ENCODE measurements at places on chromosomes 16 and 17. TPM values are rescaled to one million over a fixed set of nuclear protein-coding genes. Genes with fewer than 3 reads are reported as not detected.
A peak's percentile ranks its signal among the peaks of the same experiment; 100 is the strongest.

DNA sequence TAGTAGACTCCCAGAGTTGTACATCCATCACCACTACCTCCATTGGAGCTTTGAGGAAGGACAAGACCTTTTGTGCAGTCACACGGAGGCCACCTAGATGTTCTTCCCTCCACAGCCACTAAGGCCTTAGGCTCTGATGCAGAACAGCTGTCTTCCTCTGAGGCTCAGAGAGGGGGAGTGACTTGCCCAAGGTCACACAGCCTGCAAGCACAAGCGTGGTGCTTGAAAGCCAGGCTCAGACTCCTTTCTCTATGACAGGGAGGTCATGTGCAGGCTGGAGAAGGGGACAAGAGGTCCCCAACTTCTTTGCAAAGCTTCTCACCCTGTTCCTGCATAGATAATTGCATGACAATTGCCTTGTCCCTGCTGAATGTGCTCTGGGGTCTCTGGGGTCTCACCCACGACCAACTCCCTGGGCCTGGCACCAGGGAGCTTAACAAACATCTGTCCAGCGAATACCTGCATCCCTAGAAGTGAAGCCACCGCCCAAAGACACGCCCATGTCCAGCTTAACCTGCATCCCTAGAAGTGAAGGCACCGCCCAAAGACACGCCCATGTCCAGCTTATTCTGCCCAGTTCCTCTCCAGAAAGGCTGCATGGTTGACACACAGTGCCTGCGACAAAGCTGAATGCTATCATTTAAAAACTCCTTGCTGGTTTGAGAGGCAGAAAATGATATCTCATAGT is 12.7 kb downstream of the SCGB1C2 start:
- no peak overlapping the region for H3K4me3 ChIP-seq
- H3K4me1 ChIP-seq = no peaks in the 10 kb centered on the region
- no peaks in the 10 kb centered on the region for H3K27me3 ChIP-seq
- no peak for DNase-seq
- H3K27ac ChIP-seq = no peak overlapping the region

GRCh38 chr17:58244963-58245362 is 6.6 kb downstream of the LPO start:
- H3K27ac ChIP-seq = peak overlapping the region; percentile 83
- H3K27me3 ChIP-seq = peaks cover 15% of the 10 kb centered on the region
- no peak overlapping the region for H3K4me3 ChIP-seq
- no peaks in the 10 kb centered on the region for H3K36me3 ChIP-seq
- H3K4me1 ChIP-seq = peaks cover 48% of the 10 kb centered on the region

DNA sequence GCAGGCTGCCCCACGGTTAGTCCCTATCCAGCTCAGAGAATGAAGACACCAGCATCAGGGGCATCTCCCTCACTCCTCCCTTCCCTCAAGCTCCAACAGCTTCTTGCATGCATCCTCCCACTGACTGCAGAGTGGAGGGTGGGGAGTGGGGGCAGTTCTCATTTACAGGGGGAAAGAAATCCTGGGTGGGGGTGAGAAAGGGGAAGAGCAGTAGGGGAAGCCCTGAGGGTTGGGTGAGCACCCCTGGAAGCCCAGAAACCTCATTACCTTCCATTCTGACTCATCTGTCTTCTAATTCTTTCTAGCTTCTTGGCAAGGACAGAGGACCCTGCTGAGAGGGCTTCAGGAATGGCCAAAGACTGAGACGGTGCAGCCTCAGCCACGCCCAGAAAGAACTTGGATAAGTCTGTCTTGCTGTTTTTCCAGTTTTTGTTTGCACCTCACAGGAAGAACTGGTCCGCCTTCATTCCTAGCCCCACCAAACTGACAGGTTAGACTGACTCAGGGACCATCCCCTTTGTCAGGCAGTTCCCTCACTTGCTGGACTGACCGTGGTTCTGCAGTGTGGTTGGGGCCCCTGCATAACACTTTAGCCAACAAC is 52.5 kb upstream of the WSB1 start:
- peaks cover 6% of the 10 kb centered on the region for H3K4me1 ChIP-seq
- no peaks in the 10 kb centered on the region for H3K27me3 ChIP-seq
- DNase-seq = peak; percentile 43

Gene SOX9
- polyA plus RNA-seq = 48.0 TPM

Gene HEATR9
- 0.03 TPM for polyA plus RNA-seq

Gene TRPV2
- 5.9 TPM for polyA plus RNA-seq

DNA sequence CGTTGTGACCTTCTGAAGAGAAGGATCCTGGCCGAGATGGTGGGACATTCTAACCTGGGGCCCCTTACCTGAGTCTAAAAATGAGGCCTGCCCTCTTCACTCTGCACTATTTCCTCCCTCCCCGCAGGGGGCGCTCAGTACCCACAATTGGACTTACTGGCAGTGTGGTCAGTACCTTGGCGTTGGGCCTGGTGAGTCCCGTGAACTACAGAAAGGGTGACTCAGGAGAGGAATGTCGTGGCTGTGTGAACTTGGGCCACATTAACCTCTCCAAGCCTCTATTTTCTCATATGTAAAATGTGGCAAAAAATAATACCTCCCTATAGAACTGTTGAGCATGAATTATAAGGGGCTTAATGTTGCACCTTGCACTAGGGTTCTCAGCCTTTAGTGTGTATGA is 3.9 kb downstream of the RSAD1 start:
- no peak overlapping the region for H3K27ac ChIP-seq
- H3K4me3 ChIP-seq = no peak overlapping the region
- no peaks in the 10 kb centered on the region for H3K27me3 ChIP-seq
- DNase-seq = peak; percentile 87
- H3K4me1 ChIP-seq = peaks cover 16% of the 10 kb centered on the region

DNA sequence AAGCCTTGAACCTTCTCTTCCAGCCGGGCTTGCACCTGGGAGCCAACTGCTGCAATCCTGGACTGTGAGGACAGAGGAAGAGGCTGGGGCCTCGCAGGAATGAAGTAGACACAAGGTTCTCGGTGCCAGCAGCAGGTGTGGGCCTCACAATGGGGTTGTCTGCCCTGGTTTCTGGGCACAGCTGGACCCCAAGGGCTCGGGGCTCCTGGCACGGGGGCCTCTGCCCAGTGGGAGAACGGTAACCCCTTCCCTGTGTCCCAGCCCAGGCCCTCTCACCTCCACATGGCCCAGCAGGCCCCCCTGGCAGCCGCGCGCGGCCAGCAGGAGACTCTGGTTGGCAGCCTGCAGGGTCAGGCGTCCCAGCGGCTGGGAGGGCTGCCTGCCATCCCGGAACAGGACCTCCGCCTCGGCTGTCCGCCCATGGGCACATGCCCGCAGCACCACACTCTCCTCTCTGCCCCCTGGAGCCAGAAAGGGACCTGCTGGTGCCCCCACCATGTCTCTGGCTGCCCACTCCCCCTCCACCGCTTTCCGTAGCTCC is 46.9 kb downstream of the RMI2 start:
- peaks cover 2% of the 10 kb centered on the region for H3K27me3 ChIP-seq
- no peak overlapping the region for H3K27ac ChIP-seq
- H3K4me3 ChIP-seq = no peak overlapping the region
- no peaks in the 10 kb centered on the region for H3K4me1 ChIP-seq
- H3K36me3 ChIP-seq = no peaks in the 10 kb centered on the region
- no peak for DNase-seq

GRCh38 chr17:75603123-75603522 is 15.5 kb downstream of the MYO15B start:
- peaks cover 20% of the 10 kb centered on the region for H3K4me1 ChIP-seq
- no peak overlapping the region for H3K27ac ChIP-seq
- no peaks in the 10 kb centered on the region for H3K36me3 ChIP-seq
- no peak for DNase-seq

GRCh38 chr17:12982224-12982623 is 35.6 kb downstream of the ELAC2 start:
- H3K27ac ChIP-seq = no peak overlapping the region
- H3K4me3 ChIP-seq = no peak overlapping the region
- DNase-seq = no peak
- H3K27me3 ChIP-seq = no peaks in the 10 kb centered on the region

GRCh38 chr17:45104029-45104428 is 28.3 kb downstream of the PLCD3 start:
- H3K4me1 ChIP-seq = no peaks in the 10 kb centered on the region
- H3K27me3 ChIP-seq = no peaks in the 10 kb centered on the region
- H3K36me3 ChIP-seq = peaks cover 87% of the 10 kb centered on the region
- no peak overlapping the region for H3K4me3 ChIP-seq
- DNase-seq = no peak

Gene USP43
- 4.7 TPM for polyA plus RNA-seq

Gene HLF
- 1.6 TPM for polyA plus RNA-seq

- H3K36me3 ChIP-seq = peaks cover 28% of the 10 kb centered on the region
- peaks cover 7% of the 10 kb centered on the region for H3K4me1 ChIP-seq
- H3K27me3 ChIP-seq = no peaks in the 10 kb centered on the region
- H3K4me3 ChIP-seq = no peak overlapping the region
Observed at GRCh38 chr17:51161541-51161940, 4.7 kb upstream of the NME2 start.

Gene DNAAF1
- polyA plus RNA-seq = 0.55 TPM

DNA sequence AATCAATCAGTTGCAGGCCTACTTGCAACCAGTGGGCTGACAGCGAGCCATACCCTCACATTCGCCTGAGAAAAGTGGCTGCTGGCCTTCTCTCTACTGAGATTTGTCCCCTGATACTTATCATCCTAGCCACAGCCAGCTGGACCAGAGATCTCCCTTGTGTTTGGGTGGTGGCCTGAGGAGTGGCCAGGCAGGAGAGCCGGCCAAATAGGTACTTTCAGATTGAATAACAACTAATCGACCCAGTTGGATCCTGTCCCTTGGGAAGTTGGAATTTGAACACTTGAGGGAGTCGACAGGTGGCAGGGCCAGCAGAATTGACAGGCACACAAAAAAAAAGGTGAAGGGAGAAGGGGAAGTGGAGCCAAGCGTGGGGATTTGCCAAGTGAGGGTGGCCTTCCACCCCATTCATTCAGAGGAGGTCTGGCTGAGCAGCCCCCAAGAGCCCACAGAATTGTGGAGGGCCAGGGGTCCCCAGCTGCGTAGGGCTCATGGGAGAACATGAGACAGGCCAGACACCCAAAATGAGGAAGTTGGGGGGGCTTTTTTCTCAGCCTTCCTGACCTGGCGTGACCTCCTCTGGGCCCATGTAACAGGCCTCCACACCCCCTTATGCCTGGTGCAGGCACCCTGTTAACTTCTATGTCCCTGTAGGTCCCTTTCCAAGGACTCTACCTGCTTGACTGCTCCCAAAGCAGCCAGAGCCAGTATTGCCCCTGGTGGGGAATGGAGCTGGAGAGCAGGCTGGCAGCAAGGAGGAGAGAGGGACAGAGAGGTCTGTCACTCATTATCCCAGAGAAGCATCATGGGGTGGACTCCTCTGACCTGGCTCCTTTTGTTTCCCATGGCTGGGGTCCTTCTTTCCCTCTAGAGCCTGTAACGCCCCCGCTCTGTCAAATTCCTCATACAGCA is 2.9 kb upstream of the RANGRF start:
- no peaks in the 10 kb centered on the region for H3K27me3 ChIP-seq
- H3K4me1 ChIP-seq = peaks cover 10% of the 10 kb centered on the region
- no peak overlapping the region for H3K4me3 ChIP-seq
- no peak for DNase-seq
- no peak overlapping the region for H3K27ac ChIP-seq

DNA sequence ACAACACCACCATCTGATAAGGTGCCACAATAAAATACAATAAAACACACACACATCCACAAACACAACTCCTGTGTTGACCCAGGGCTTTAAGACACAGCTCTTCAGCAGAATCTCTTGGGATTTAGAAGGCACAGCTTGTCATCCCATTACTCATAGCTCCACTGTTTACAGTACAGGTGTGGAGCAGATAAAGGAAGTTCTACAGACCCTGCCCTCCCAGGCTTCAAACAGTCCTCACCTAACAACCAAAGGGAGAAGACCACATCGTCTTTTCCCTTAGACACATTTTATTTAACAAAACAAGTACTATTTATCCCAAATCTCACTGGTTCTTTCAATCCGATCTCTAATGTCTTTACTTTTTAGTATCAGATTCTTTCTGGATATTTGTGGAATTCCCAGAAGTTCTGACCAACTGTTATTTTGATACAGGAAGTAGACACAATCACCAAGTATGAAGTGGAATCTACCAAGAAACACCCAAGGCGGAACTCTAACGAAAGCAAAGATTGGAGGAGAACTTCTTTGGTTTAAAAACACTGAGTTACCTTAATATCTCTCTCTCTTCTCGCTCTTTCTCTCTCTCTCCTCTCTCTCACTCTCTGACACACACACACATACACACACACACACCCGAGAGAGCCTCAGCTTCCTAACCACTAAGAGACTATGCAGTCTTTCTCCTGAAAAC is 46.1 kb downstream of the CYTH1 start:
- no peaks in the 10 kb centered on the region for H3K27me3 ChIP-seq
- H3K4me3 ChIP-seq = peak overlapping the region; percentile 57

Gene RAB26
- polyA plus RNA-seq = 19.1 TPM

DNA sequence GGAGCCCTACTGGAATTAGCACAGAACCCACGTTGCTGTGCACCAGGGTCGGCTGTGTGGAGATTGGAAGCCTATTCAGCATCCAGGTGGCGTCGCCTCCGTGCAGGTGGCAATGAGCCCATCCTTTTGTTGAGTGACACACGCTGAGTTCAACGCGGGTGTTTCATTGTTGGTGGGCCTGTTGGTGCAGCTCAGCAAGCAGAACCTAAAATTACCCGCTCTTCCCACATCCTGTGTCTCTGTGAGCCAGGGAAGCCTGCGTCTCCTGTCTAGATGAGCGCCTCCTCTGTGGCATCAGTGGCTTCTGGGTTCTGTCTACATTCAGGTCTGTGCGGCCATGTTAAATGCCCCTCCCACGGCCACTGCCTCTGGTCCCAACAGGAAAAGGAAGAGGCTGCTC is 14.5 kb downstream of the CD2BP2 start:
- no peaks in the 10 kb centered on the region for H3K36me3 ChIP-seq
- H3K27ac ChIP-seq = no peak overlapping the region
- no peaks in the 10 kb centered on the region for H3K27me3 ChIP-seq
- H3K4me3 ChIP-seq = no peak overlapping the region

DNA sequence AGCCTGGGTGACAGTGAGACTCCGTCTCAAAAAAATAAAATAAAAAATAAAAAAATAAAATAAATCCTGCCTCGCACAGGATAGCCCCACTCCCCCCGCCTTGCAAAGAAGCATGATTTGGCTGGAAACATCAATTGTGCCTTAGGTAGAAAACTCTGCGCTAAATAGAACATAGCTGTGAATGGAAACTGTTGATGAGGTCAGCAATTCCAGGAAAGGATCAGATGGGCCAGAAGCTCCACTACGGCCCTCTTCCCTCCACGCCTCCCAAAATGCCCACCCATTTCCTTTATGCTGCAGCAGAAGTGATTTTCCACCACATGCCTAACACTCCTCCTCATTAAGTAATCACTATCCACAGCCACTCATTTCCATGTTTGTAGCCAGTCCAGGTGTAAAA is 473.4 kb downstream of the XYLT1 start:
- H3K27me3 ChIP-seq = no peaks in the 10 kb centered on the region
- H3K4me3 ChIP-seq = no peak overlapping the region
- no peak overlapping the region for H3K27ac ChIP-seq
- H3K36me3 ChIP-seq = no peaks in the 10 kb centered on the region

DNA sequence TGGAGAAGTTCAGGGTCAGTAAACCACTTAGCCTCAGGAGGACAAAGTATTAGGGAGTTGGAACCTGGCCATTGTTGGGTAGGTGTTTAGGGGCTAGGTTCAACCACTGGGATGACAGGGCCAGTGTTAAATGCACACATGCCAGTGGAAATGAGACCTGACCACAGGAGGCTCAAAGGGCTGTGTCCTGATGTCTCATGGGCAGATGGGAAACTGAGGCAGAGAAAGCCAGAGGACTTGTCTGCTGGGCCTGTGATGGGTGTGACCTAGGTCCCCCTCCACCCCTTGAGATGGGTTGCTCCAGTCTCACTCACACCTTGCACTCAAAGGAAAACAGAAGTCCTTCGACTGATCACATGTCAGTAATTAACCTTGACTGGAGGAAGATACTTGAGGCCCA is 16.0 kb downstream of the CPNE2 start:
- no peaks in the 10 kb centered on the region for H3K27me3 ChIP-seq
- DNase-seq = peak; percentile 44
